ENCODE measurements at places on chromosomes 6 and 20. TPM values are rescaled to one million over a fixed set of nuclear protein-coding genes. Genes with fewer than 3 reads are reported as not detected.

DNA sequence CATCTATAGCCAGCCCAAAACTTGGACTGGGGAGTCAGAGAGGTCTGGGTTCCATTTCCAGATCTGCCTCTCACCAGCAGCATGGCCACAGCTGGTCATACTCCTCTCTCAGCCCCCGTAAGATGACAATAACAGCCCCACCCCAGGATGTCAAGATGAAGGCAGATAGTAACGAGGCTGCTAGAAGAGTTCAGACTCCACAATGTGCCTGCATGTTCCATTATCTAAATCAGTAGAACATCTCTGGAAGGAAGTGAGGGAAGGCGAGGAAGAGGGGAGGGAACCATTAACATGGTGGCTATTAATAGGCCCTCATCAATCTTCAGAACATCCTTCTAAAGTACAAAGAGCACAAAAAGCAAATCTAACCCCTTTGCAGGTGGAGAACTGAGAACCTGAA lies 98.0 kb upstream of the KCNG1 start:
- no peaks in the 10 kb centered on the region for H3K36me3 ChIP-seq
- H3K4me1 ChIP-seq: peaks cover 14% of the 10 kb centered on the region
- no peaks in the 10 kb centered on the region for H3K27me3 ChIP-seq
- no peak overlapping the region for H3K27ac ChIP-seq
- no peak overlapping the region for H3K4me3 ChIP-seq

DNA sequence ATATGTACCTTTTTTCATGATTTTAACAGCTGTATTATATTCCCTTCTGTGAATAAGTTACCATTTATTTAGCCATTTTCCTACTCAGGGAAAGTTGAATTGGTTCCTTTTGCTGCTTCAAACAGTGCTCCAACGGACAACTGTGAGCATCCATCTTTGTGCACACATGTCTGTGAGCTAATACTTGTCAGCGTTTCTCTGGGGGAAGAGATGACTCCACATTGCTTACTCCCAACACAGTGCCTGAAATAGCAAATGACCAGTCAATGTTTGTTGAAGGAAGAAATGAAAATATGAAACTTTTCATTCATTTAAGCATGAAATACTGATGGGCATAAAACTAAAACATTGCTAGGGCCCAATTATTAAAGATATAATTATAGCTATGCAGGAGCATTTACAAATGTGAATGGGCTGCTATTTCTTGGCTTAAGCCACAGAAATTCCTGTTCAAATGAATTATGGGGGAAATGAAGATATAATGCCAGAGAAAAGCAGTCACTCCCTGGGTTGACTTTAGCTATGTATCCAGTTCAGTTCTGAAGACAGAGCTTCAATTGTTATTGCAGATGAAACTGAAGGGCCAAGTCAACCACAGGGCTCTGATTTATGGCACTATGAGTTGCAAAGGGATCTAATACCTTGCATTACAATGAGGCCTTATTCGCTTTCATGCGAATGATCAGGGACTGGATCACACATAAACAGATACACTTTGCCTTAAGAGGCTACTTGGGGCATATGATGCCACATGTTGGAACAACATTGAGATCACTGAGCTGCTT lies 47.4 kb upstream of the FOXC1 start:
- H3K27ac ChIP-seq: no peak overlapping the region
- no peaks in the 10 kb centered on the region for H3K36me3 ChIP-seq
- no peaks in the 10 kb centered on the region for H3K4me1 ChIP-seq
- no peaks in the 10 kb centered on the region for H3K27me3 ChIP-seq
- H3K4me3 ChIP-seq: no peak overlapping the region
- DNase-seq: no peak

DNA sequence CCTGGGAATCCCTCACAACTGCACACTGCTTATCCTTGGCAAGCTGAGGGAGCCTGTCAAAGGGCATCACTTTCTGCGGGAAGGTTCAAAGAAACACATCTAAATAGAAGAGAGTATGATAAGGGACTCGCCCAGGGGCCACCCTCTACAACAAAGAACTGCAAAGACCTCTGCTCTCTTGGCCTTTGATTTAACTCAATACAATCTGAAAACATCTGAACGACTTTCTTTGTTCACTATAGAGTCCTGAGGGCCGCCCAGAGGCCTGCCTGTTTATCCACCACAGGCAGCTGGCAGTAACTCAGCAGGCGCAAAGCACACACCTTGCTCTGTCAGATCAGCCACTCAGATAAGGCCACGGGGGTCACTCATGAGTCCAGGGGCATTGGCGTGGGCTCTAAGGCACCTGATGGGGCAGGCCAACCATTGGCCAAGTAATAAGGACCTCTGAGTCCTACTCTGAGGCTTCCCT lies 139.3 kb downstream of the UNC5CL start:
- no peak overlapping the region for H3K27ac ChIP-seq
- H3K4me1 ChIP-seq: peaks cover 20% of the 10 kb centered on the region
- no peak for DNase-seq

- no peak for DNase-seq
- no peaks in the 10 kb centered on the region for H3K27me3 ChIP-seq
- no peak overlapping the region for H3K27ac ChIP-seq
- H3K4me3 ChIP-seq: no peak overlapping the region
These were observed 7.5 kb downstream of the KIZ start for GRCh38 chr20:21133404-21133803.

DNA sequence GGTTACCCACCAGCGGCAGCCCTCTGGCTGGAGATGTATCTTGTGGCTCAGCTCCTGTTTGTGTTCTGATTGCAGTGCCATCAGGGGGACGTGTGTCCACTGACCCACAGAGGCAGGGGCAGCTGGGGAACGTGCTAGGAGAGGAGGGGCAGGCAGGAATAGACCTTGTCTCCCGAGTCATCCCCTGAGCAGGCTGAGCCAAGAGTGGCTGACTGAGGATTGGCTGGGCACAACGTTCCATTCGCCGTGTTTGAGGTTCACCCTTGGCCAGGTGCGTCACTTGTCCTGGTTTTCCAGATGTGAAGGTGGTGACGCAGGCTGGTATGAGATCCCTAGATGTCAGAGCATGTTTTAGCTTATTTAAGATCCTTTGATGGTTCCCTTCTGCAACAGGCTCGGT lies 57.7 kb downstream of the ADNP start:
- no peak overlapping the region for H3K4me3 ChIP-seq
- no peaks in the 10 kb centered on the region for H3K27me3 ChIP-seq
- DNase-seq: no peak
- H3K27ac ChIP-seq: no peak overlapping the region
- peaks cover 6% of the 10 kb centered on the region for H3K4me1 ChIP-seq
- H3K36me3 ChIP-seq: no peaks in the 10 kb centered on the region

GRCh38 chr6:42393339-42393738 lies 58.4 kb downstream of the TRERF1 start:
- H3K4me1 ChIP-seq: no peaks in the 10 kb centered on the region
- no peak overlapping the region for H3K27ac ChIP-seq
- no peaks in the 10 kb centered on the region for H3K36me3 ChIP-seq
- H3K4me3 ChIP-seq: no peak overlapping the region
- no peak for DNase-seq
- no peaks in the 10 kb centered on the region for H3K27me3 ChIP-seq

FAM217A gene
- not detected for total RNA-seq

PGC gene
- total RNA-seq: not detected

ENPP1 gene
- total RNA-seq: 21.7 TPM

CEP43 gene
- total RNA-seq: 13.9 TPM

SLC35D3 gene
- not detected for total RNA-seq

Data from ovary (tissue), 10 donors.